ENCODE measurements at places on chromosomes 3 and 15.

DNA sequence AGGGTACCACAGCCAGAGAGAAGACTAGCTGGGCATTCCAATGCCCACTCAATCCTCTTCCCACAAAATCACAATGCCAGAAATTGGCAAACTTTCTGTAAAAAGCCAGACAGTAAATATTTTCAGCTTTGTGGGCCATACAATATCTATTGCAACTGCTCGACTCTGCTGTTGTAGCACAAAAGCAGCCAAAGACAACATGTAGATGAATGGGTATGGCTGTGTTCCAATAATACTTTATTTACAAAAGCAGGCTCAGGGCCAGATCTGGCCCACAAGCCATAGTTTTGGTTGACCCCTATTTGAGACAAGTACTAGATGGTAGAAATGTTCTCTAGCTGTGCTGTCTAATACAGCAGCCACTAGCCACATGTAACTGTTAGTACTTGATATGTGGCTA is 330.9 kb downstream of the ERC2 start:
- no peak for DNase-seq

DNA sequence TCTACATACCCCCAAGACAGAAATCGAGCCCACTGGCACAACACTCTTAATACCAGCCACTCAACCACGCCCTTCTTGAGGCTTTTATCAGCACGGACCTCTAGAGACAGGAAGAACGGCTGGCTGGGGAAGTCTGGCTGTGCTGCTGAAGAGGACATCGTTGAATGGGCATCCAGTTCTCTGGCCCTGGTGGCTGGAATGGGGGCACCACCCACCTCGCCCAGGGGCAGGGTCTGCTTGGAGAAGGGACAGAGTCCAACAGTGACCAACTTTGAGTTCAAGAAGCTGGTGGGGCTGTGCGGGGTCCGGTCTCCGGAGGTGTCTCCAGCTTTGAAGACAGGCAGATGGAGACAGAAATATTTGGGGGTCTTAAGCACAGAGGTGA is 77.5 kb downstream of the ATP10A start:
- no peak for DNase-seq

DNA sequence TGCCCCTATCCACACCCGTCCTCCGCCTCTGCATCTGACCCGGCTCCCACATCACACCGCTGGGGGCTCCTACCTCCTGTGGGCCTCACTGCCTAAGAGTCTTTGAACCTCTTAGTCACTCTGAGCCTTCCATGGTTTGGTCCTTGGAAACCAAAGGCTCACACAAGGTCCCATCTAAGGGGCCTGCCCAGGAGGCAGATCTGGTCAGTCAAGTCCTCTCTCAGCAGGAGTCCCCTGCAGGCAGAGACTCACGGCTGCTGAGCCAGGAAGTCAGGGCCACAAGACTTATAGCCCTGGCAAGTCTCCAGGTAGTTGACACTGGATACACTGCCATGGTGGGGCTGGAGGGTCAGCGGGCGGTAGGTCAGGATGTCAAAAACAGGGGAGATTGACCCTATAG is 31.2 kb upstream of the ALDH1L1 start:
- DNase-seq = no peak

DNA sequence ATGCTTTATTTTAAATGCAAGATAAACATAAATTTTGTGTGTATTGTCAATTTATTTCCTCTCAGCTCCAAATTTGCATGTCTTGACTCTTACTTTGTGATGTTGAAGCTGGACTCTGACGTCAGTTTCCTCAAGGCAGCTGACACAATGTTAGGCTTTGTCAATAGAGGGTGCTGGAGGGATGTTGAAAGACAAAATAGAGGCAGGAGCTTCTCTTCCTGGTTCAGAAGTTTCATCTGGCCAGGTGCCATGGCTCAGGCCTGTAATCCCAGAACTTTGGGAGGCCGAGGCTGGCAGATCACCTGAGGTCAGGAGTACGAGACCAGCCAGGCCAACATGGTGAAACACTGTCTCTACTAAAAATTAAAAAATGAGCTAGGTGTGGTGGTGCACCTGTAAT is 408.6 kb downstream of the GBE1 start:
- peak; percentile 49 for DNase-seq

- peak; percentile 69 for DNase-seq
These were observed 74.3 kb upstream of the VGLL4 start for GRCh38 chr3:11717768-11718636.

GRCh38 chr3:12868039-12869034 is 27.0 kb upstream of the RPL32 start:
- peak; percentile 94 for DNase-seq

DNA sequence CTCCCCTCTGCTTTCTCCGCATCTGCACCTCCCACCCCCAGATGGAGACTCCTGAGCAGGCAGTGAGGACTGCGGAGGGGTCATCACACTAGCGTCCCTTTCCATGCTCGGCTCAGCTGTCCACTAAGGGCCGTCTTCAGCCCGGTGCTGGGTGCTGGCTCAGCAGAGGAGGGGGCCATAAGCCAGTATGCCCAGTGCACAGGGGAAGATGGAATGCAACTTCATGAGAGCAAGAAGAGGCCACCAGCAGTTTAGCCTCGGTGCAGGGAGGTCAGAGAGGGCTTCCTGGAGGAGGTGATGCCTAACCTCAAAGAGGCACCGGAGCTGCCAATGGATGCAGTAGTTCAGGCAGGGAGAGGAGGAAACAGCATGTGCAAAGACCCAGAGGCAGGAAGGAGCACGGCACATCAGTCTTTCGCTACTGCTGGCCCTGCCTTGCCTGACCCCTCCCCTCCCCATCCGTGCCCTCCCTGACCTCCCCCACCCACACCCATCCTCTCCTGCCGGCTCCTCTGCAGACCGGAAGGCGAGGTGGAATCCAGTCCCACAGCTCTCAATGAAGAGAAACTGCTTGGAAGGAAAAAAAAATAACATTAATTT is 15.2 kb upstream of the PLXND1 start:
- no peak for DNase-seq

GRCh38 chr3:187902936-187903335 is 157.7 kb upstream of the BCL6 start:
- peak; percentile 41 for DNase-seq

DNA sequence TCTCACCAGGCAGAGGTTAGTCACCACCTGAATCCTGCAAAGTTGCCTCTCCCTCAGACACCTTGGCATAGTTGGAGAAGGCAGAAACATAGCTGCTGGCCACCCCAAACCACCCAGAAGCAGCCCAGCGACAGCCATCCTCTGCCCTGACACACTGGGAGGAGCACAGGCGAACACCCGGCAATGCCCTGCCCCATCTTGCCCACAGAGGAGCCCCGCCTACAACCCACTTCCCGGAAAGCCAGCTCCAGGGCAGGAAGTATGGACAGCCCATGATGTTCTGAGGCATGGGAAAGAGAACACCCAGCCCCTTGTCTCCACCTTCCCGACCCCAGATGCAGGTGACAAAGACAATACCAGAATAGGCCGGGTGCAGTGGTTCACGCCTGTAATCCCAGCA is 12.6 kb upstream of the SHISA5 start:
- DNase-seq = no peak

DNA sequence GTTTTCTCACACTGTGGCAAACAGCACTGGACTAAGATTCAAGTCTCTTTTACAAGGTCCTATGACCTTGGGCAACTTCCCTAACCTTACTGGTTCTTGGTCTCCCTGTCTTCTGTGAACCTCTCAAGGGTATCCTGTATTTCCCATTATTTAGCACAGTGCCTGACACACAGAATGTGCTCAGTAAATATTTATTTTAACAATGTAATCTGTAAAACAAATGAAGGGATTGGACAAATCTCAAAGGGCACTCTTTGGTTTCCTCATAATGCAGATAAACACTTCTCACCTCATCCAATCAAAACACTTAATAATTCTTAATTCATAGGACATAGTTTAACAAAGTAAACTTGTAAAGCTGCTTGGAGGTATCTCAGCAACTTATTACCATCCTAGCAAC is 12.8 kb downstream of the NUDT16 start:
- DNase-seq = no peak

- peak; percentile 30 for DNase-seq
These were observed 2.8 kb downstream of the GRM2 start for GRCh38 chr3:51709675-51710074.

DNA sequence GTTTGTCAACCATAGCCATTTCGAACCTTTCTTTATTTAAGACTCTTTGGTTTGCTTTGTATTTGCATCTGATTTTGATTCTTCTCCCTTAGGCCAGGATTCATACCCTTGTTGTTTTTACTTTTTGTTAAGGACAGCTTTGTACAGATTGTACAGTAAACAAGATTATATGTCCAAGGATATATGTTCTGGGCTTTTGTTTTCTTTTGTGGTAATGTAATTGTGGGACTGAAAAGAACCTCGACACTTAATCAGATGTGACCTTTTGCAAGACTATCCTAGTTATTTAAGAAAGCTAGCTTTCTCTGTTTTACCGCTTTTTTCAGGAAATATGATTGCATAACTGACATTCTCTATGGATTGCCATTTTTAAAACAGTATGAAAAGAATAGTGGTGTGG is 67.0 kb upstream of the SAMMSON start:
- no peak for DNase-seq

DNA sequence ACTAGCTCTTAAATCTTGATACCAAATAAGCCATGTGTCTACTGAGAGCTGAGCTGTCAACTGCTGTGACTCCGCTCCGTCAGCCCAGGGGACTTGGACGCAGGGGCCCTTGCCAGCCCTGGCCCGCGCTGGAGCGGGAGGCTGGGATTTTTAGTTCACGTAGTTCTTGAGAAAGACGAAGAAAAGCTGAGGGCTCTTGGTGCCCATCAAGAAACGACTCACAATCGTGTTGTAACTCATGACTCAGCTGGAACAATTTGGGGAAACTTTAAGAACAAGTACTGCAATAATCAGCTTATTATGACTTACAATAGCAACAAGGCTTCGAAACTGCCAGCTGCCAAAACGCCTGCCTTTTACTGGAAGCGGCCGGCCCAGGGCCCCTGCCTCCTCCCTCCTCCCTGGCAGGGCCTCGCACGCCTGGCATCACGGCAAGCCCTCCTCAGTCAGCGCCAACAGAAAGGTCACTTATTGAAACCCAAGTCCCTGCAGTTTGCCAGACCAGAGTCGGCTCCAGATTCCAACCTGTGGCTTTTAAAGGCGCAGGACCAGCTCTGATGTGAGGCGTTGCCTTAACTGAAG is 60.3 kb downstream of the RGMA start:
- peak; percentile 96 for DNase-seq

DNA sequence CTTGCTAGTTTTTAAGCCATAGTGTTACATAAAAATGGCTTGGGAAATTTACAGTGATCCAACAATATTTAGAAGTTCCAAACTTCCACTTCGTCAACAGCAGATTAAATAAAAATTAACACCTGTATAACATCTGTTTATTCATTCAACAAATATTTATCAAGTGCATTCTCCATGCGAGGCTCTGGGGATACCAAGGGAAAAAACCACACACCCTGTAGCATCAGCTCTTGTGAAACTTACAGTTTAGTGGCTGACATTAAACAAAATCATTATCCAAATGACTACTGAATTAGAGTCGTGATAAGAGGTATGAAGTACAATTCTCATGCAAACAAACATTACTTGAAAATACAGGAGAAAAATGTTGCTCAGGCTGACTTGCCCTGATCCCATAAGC is 122.9 kb downstream of the DLG1 start:
- DNase-seq = no peak

Data from GM23248 (cell line).